ENCODE measurements at places on chromosomes 5 and 9. TPM values are rescaled to one million over a fixed set of nuclear protein-coding genes. Genes with fewer than 3 reads are reported as not detected.

Gene PCDHB13
- total RNA-seq = 0.08 TPM

Gene DMRTA1
- total RNA-seq = 0.05 TPM

Gene ZFP2
- total RNA-seq = 0.35 TPM

Gene SLC1A3
- total RNA-seq = 0.26 TPM

Gene PRUNE2
- 0.24 TPM for total RNA-seq

GRCh38 chr9:14348373-14349145 is 34.6 kb upstream of the NFIB start:
- no peak for ATAC-seq

GRCh38 chr5:179342577-179342976 is 2.7 kb downstream of the ADAMTS2 start:
- ATAC-seq = no peak

- no peak for ATAC-seq
Observed at GRCh38 chr5:82748688-82749460, 328.3 kb downstream of the TMEM167A start.

GRCh38 chr5:148833122-148833521 is 6.7 kb downstream of the ADRB2 start:
- ATAC-seq = no peak

DNA sequence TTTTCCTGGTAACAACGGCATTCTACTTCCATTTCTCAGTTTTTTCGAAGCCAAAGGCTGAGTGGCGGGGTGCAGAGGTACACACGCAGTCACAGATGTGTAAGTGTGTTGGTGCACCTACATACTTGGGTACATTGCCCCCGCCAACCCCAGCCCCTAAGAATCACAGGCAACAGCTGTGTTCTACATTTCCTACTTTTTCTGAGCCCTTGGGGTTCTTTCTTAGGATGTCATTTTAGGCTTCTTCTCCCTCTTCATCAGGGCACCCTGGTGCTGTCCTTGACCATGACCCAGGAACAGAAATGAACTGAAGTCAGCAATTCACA is 104.8 kb downstream of the PAX5 start:
- ATAC-seq = no peak

DNA sequence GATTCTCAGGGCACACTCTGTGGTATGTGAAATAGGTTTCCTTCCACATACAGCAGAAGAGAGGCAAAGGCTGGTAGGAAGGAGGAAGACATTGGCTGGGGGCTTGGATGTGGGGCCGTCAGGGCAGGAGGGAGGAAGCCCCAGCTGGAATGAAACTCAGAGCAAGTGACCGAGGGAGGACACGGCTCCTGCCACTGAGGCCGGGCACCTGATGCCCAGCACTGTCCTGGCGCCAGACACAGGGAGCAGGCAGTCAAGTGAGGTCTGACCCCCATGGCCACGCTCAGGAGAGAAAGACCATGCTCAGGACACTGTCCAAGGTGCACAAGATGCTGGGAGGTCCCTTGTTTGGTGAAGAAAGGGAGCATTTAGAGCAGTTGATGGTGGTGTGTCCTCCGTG is 245.5 kb downstream of the CACNA1B start:
- no peak for ATAC-seq

GRCh38 chr5:158451203-158451992 is 592.5 kb upstream of the CLINT1 start:
- ATAC-seq = no peak

GRCh38 chr9:97769208-97769607 is 72.1 kb upstream of the XPA start:
- no peak for ATAC-seq

GRCh38 chr5:16994565-16994964 is 58.5 kb upstream of the MYO10 start:
- no peak for ATAC-seq

GRCh38 chr5:39501397-39501796 is 76.6 kb upstream of the DAB2 start:
- no peak for ATAC-seq

GRCh38 chr5:35826554-35826953 is 30.1 kb upstream of the IL7R start:
- ATAC-seq = peak; percentile 67

GRCh38 chr9:90449213-90449925 is 193.3 kb downstream of the DIRAS2 start:
- ATAC-seq = no peak

DNA sequence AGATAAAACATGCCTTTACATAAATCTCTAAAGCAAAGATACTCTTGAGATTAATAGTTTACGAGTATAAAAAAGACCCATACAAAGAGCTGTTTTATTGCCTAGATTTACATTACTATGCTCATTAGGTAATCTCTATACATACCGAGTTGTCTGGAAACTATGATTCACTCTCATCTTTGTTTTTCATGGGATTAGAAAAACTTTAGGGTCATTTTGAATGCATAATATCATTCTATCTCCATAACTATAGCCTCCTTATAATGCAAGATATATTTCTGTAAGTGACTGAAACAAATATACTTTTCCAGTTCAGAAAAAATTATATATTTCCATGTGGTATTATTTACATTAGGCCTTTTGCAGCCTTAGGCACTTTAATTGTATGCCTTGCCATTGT is 1088.7 kb upstream of the ARRDC3 start:
- no peak for ATAC-seq

GRCh38 chr5:139431706-139432105 is 7.6 kb downstream of the DNAJC18 start:
- ATAC-seq = peak; percentile 23

DNA sequence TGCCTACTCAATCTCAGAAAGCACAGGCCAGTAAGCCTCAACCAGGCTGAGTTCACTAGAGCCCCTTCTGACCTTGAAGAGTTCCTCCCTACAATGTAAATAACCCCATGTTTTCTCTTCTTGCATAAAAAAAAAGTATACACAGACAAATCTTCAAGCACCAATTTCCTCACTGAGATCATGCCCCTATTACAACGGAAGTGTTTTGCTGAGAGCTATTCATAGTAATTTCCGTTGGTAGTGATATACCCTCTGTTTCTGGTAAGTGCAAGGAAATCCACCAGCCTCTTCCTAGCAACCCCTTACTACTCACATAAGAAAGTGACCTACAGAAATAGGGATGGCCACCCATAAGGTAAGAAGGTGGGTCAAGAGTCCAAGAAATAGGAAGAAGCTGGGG is 76.4 kb upstream of the TARS1 start:
- ATAC-seq = no peak

DNA sequence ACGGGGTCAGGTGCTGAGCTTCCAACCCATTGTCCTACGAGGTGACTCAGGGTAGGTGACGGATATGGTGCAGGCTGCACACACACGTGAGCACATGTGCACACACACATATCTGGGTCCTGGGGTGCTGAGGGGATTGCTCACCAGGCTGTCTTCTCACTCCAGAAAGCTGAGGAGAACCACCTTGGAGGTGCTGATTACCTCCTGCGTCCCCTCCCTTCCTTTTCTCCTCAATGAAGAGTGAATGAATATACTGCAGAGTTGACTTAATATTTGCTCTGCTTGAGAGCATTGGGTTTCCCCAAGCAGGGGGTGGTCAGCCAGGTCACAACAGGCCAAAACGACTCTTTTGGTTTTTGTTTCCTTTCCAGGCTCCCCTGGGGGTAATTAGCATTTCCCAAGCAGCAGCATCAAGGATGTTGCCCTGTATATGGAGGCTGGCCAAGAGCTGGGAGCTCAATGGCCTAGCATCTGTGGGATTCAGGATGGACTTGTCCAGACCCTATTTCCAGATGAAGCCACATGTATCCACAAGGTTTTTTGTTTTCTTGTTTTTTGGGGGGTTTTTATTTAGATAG is 49.7 kb downstream of the PDZD2 start:
- ATAC-seq = no peak

GRCh38 chr9:111980398-111980797 is 83.8 kb downstream of the UGCG start:
- no peak for ATAC-seq

DNA sequence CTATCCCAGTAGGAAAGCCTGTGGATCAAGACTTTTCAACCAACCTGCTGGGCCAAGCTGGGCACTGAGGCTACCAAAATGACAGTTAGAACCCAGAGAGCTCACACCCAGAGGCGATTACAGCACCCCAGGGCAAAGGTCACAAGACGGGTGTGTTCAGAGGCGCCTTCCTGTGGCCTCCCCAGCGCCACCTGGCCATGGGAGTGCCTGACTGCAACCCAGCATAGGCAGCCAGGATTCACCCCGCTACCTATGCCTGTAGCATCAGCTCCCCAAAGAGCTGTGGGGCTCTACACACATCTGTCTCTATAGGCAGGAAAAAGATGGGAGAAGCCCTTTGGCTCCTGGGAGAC is 33.5 kb downstream of the PDGFRB start:
- peak; percentile 61 for ATAC-seq

All from activated T-helper 17 cell treated with anti-CD3 and anti-CD28 coated beads, Interleukin-2, amount 50 U/mL, for 72 hours (primary cell).